Stimulated activated CD8-positive, alpha-beta memory T cell treated with anti-CD3 and anti-CD28 coated beads, Interleukin-15, amount 100 ng/mL, for 48 hours (primary cell): ENCODE measurements at places on chromosomes 11 and 22.

- no peak for DNase-seq
Measured at GRCh38 chr11:15929371-15929901, 426.9 kb downstream of the SOX6 start.

DNA sequence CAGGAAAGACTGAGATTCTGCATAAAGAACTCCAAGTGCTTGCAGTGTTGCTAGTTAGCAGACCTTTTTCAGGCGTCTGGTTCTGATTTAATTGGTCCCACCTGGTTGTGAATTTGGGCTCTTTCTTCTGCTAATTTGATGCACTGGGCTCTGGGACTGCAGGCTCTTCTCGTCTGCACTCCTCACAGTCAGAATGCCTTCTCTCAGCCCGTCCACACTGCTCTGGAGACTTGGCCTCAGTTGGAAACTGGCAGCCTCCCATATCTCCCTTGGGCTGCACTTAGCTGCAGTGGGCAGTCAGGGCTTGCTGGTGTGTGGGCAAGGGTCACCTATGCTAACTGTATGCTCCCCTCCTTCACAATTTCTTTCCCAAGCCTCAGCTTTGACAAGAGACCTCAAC is 1.5 kb downstream of the TRIM6 start:
- no peak for DNase-seq

GRCh38 chr11:115276191-115276590 is 228.0 kb downstream of the CADM1 start:
- no peak for DNase-seq

DNA sequence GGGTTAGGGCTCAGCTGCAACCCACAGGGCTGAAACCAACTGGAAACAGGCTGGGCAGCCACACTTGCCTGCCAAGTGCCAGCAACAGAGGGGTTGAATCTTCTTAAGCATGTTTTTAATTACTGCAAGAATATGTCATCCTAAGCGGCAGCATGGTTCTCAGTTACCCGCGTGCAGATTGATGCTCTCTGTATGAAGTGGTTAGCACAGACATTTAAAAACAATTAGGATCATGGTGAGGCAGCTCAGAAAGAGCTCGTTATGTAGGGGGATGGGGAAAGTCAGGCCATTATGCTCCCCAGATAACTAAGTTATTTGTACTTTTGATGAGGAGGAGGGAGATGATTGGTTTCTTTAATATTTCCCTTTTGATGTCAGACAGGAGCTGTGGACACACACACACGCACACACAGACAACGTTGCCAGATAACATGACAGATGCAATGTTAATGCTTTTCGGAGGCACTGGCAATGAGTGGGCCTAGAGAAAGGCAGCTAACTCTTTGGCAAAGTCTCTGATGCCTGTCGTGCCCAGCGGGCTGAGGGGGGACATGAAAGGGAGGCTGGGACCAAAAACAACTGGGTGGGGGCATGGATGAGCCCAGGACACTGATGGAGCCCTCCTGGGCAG is 389.7 kb downstream of the NXPE2 start:
- no peak for DNase-seq

GRCh38 chr11:74371269-74372052 is 26.8 kb downstream of the PGM2L1 start:
- no peak for DNase-seq

- no peak for DNase-seq
Measured at GRCh38 chr11:890794-891540, 19.6 kb downstream of the CHID1 start.

- no peak for DNase-seq
Measured at GRCh38 chr11:118275176-118275575, 11.1 kb upstream of the MPZL2 start.

GRCh38 chr11:10982704-10983510 is 125.1 kb upstream of the ZBED5 start:
- DNase-seq = no peak

- DNase-seq = no peak
Measured at GRCh38 chr11:118643142-118643994, 36.0 kb downstream of the PHLDB1 start.

- no peak for DNase-seq
Measured at GRCh38 chr11:5688482-5688881, 1.1 kb upstream of the TRIM22 start.

DNA sequence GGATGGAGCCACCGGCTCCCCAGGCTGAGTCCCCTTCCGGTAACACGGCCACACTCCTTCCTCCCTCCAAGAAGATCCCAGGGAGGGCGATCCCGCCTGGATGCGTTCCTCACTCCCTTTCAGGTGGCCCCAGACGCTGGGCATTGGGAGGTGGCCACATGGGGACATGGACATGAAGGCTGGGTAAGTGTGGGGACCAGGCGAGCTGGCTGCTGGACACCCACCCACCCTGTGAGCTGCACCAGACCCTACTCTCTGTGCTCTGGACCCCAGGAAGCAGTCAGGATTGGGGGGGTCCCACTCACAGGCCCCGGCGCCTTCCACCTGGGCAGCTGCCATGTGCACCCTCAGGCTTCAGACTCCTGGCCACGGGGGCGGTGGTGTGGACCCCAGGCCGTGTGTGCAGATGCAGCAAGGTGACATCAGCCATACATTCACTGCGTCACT is 932.8 kb downstream of the BRD1 start:
- no peak for DNase-seq

DNA sequence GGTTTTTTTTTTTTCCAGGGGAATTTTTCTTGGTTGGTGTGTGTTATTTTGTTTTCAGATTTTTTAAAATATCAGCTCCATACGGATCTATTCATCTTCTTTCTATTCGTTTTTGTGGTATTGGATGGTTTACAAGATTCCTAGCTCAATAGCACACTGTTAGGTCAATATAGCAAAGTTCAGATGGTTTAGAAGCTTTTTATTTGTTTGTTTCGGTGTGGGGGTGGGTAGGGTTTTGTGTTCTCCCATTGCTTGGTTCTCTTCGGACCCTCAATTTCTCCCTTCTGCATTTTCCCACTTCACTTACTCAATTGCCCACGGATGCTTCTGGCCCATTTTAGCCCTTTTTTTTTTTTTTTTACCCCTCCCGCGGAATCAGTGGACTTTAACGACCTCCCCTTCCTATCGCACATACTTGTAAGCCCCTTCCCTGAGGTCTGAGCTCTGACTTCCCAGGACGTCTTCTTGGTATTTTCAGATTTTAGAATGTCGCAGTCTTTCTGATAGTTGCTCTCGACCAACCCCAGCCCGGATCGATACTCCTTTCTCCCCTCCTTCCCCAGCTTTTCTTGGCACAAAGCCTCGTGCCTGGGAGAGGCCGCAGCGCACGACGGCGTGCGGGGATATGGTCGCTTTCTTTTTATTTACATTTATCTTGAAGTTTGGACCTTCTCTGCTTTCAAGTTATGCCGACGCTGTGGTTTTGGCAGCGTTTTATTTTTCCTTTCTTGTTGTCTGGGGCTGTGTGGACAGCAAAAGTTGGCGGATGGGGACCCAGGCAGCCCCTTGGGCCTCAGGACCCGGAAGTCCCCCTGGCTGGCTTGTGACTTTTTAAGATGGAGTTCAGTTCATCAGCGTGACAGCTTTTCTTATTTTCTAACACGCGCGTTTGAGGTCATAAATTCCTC is 4.4 kb upstream of the SPDYC start:
- DNase-seq = no peak

DNA sequence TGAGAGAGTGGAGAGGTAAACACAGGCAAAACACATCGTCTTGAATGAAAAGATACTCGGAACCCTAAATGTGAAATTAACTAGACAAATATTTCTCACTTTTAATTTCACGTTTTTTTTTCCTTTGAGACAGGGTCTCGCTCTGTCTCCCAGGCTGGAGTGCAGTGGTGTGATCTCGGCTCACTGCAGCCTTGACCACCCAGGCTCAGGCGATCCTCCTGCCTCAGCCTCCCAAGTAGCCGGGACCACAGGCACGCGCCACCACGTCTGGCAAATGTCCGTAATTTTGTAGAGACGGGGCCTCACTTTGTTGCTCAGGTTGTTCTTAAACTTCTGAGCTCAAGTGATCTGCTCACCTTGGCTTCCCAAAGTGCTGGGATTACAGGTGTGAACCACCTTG is 7.4 kb upstream of the SHANK3 start:
- no peak for DNase-seq

GRCh38 chr22:47115518-47115890 is 353.1 kb downstream of the TBC1D22A start:
- DNase-seq = no peak

DNA sequence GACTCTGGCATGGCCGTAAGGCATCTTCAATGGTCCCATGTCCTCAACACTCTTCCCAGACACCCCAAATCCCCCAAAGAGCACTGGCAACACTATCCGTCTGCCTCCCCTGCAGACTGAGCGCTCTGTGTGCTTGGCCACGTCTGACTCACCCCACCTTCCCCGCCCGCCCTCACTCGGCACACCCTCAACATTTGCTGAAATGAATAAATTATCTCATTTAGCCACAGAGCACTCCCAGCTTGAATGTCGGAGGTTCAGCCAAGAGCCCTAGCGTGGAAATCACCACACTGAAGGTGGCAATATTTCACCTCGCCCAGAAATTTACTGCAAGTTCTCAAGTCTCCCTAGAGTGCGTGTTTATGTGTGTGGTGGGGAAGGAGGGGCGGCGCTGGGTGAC is 46.6 kb upstream of the TCF20 start:
- peak; percentile 44 for DNase-seq

DNA sequence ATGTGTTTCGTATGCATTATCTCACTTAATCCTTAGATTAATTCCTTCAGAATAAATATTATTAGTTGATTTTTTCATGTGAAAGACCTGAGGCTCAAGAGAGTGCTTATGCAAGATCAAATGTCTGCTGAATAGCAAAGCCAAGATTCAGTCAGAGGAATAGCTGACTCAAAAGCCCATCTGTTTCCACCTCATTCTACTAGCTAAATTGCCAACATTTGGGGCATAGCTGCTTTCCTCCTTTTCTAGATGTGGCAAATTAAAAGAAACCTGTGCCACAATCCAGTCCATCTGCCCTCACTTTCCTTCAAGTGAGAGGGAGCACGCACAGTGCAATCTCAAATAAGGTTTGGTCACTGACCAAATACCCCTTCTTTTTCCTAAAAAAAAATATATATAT is 121.1 kb downstream of the PAX6 start:
- no peak for DNase-seq

DNA sequence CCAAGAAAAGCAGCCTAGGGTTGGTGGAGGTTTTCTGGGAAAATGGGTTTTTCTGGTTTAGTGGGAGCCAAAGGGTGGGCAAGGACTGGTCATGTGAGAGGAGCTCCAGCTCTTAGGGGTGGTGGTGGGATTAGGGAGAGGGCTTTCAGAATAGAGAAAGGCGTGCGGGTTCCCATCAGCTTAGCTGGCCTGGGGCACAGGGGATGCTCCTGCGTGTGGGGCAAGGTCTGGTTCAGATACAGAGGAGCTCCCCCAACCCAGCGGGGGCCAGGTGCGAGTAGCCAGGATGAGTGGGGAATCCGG is 644 bp downstream of the TMEM134 start:
- no peak for DNase-seq

DNA sequence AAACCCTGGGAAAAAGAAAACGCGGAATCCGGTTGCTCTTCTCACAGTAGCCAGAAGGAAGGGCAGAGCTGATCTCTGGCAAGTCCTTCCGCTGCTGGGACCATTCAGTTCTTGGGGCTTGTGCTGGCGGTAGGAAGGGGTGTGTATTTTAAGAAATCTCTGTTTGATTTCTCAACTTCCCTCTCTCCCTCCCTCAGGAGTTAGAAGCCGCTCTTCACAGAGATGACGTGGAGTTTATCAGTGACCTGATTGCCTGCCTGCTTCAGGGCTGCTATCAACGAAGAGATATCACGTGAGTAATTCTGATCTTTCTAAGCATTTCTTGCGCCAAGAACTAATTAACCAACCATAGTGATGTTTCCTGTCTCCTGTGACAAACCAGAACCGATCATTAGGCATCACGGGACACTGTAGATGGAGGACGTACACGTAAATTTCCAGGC is 85.9 kb upstream of the SLC25A18 start:
- DNase-seq = no peak

- DNase-seq = no peak
Measured at GRCh38 chr11:35413598-35413997, 5.8 kb downstream of the SLC1A2 start.

DNA sequence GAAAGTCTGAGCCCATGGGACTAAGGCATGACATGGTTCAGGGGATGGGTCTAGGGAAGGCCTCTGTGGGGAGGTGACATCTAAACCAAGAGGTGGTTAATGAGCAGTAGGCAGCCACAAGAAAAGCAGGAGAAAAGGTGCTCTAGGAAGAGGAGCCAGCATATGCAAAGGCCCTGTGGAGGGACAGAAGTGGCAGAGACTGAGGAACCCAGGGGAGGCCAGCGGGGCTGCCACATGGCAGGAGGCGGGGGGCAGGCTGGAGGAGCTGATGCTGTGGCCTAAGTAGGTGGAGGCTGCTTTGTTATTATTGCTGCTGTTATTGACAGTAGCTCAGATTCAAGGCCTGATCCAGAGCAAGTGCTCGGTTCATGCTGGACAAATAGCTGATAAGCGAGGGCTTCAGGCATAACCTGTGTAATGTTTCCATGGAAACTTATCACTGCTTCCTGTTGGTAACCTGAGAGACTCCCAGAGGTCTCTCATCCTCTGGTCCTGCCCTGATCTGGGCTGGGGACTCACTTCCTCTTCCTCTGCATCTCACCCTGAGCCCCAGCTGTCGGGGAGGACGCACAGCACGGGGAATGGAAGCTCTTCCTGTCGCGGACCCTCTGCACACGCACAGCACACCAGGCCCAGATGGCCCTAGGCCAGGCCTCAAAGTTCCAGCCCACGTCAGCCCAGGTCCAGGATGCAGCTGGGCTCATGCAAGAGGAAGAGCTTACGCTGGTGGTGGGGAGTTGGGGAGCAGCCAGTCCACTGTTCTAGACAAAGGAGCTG is 75.2 kb upstream of the TP53I11 start:
- DNase-seq = no peak

- DNase-seq = no peak
Measured at GRCh38 chr11:77467233-77467632, 6.7 kb downstream of the PAK1 start.

DNA sequence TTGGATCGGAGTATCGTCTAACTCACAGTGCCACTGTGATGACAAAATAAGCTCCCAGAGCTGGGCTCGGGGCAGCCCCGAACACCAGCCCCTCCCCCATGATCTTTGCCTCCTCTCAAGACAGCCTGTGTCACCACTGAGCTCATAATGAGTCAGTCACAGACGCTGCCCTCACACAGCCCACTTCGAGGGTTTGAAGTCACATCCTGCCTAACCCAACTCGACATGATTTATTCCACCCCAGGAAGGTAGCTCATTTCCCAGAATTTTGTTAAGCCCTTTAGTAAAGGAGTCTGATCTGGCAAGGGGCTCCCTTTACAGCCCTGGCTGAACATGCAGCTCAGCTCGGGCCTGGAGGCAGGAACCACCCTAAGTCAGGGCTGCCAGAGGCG is 22.8 kb downstream of the MYH9 start:
- DNase-seq = peak; percentile 88

DNA sequence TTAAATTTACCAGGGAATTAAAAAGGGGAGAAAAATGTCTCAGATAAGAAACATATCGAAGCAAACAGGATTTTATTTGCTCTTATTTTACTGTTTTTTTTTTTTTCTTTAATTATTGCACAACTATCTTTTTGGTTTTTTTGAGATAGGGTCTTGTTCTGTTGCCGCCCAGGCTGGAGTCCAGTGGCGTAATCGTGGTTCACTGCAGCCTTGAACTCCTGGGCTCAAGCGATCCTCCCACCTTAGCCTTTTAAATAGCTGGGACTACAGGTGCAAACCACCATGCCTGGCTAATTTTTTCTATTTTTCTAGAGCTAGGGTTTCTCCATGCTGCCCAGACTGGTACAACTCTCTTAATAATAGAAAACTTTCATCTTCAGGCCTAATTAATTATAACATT is 32.5 kb downstream of the DRG1 start:
- DNase-seq = no peak

GRCh38 chr11:45303316-45303715 is 17.2 kb upstream of the SYT13 start:
- no peak for DNase-seq

- peak; percentile 76 for DNase-seq
Measured at GRCh38 chr22:35629406-35630216, 12.5 kb upstream of the MB start.
